Hepatocyte (in vitro differentiated cells): ENCODE measurements at places on chromosomes 4 and X. TPM values are rescaled to one million over a fixed set of nuclear protein-coding genes. Genes with fewer than 3 reads are reported as not detected.

The XK gene
- polyA plus RNA-seq, result 0.07 and 1.2 TPM in 2 replicates

The TENM3 gene
- polyA plus RNA-seq, result 13.7 and 16.1 TPM in 2 replicates

The NIPAL1 gene
- 5.6 and 6.1 TPM in 2 replicates for polyA plus RNA-seq

The RPS6KA6 gene
- polyA plus RNA-seq, result 2.4 and 2.6 TPM in 2 replicates

The HSFX2 gene
- 0.53 and 1.1 TPM in 2 replicates for polyA plus RNA-seq

The ASB12 gene
- polyA plus RNA-seq, result 0.35 and 0.48 TPM in 2 replicates

The FAM193A gene
- 11.4 and 19.0 TPM in 2 replicates for polyA plus RNA-seq

The ODAPH gene
- polyA plus RNA-seq, result 3.2 and 5.8 TPM in 2 replicates

The GYPB gene
- polyA plus RNA-seq, result not detected in 2 replicates

The SH3TC1 gene
- polyA plus RNA-seq, result 30.3 and 41.2 TPM in 2 replicates

The STK32B gene
- 0.51 and 1.00 TPM in 2 replicates for polyA plus RNA-seq

The FLNA gene
- polyA plus RNA-seq, result 468 and 471 TPM in 2 replicates

The WDFY3 gene
- 7.7 and 10.4 TPM in 2 replicates for polyA plus RNA-seq

The VCX2 gene
- not detected in 2 replicates for polyA plus RNA-seq

The EDA gene
- polyA plus RNA-seq, result 4.7 and 8.2 TPM in 2 replicates

The ADH1C gene
- polyA plus RNA-seq, result 3.7 and 4.4 TPM in 2 replicates

The MAP3K15 gene
- 0.21 and 0.48 TPM in 2 replicates for polyA plus RNA-seq

The CPLX1 gene
- polyA plus RNA-seq, result 1.6 and 2.0 TPM in 2 replicates

The MSANTD1 gene
- 0.30 and 0.51 TPM in 2 replicates for polyA plus RNA-seq

The PRSS12 gene
- polyA plus RNA-seq, result 8.2 and 15.4 TPM in 2 replicates

The COL4A5 gene
- polyA plus RNA-seq, result 28.6 and 32.7 TPM in 2 replicates

The DCAF12L1 gene
- polyA plus RNA-seq, result 0.05 and 0.86 TPM in 2 replicates

The KIAA1210 gene
- polyA plus RNA-seq, result not detected in 2 replicates

The TEX11 gene
- polyA plus RNA-seq, result not detected in 2 replicates

The PHEX gene
- polyA plus RNA-seq, result 0.05 and 0.16 TPM in 2 replicates

The EREG gene
- polyA plus RNA-seq, result 4.5 and 5.7 TPM in 2 replicates

GRCh38 chr4:184053434-184053833, 148.3 kb downstream of the STOX2 start:
- DNase-seq, result no peak

DNA sequence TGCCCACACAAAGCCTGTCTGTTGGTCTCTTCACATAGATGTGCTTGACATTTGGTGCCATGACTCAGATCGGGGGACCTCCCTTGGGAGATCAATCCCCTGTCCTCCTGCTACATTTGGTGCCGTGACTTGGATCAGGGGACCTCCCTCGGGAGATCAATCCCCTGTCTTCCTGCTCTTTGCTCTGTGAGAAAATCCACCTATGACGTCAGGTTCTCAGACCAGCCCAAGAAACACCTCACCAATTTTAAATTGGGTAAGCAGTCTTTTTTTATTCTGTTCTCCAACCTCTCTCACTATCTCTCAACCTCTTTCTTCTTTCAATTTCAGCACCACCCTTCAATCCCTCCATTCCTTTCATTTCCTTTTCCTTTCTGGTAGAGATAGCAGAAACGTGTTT, 159.6 kb upstream of the AGTR2 start:
- no peak for DNase-seq

GRCh38 chr4:86448871-86449270, 89.0 kb upstream of the MAPK10 start:
- DNase-seq, result no peak

DNA sequence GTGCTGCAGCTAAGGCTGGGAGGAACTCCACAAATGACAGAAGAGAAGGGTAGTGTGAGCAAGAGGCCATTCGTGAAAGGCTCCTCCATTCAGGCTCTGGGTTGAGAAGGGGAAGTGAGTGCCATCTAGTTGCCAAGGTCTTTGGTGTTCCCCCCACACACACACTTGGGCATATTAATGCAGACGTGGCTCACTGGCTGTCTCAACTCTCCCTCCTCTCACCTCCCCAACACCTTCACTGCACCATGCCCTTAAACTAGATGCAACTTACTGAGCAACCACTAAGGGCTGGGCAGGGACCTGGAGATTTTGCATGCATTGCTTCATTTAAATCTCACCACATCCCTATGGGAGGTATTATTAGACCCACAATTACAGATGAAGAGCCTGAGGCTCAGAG, 8.7 kb downstream of the CLRN2 start:
- no peak for DNase-seq

GRCh38 chrX:69133921-69134542, 31.2 kb downstream of the PJA1 start:
- DNase-seq, result peak; percentile 56

DNA sequence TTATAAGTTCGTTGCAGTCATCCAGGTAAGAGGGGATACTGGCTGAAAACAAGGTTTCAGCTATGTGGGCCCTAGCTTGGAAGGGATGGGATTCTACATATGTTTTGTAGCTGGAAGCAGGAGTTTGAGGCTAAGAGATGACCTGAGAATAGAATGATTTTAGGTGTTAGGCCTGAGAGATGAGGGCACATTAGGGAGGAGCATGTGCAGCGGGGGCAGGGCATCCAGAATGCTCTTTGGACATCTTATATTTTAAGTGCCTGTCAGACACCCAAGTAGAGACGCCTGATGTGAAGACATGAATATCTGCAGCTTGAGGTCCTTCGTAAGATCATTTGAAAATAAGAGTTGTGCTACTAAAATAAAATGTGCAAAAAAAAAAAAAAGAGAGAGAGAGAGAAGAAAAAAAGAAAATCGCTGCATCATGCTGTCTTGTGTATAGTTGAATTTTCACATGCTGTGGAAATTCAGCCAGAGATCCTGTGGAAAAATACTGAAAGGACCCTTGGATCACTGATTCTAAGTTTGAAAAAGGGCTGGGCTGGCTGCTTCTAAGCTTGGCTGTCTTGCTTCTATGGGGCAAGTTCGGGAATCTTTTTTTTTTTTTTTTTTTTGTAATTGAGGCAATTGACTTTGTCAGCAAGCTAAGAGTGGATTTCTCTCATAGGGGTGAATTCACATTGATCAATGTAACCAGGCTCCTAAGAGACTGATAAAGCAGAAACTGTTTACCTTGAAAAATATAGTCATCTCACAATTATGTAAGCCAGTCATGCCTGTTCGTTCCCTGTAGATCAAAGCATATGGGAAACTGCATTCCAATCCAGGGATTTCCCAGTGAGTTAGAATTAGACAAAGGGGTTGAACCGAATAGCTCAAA, 341.0 kb upstream of the GATB start:
- no peak for DNase-seq

DNA sequence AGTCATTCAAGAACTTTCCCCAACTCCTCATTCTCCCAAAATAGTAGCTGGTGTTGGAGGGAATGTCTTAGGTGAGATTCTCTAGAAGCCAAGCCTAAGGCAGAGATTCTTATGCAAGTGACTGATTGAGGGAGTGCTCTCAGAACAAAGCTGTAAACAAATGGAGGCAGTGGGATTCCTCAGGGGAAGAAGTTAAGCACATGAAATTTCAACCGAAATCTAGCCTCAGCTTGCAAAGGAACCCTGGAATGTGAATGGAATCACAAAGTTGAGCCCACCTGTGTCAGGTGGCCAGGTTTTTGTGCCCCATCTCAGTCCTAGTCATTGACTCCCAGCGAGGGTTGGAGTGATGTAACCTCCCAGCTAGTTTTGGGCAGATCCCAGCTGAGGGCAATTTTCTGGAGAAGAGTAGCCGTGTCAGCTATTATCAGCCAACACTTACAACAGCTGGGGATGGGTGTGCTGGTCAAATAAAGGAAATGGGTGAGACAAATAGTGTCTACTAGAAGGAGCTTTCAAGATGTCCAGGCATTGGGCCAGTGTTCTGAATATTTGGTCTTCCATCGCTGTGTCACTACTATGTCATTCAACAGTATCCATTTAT, 29.7 kb upstream of the FGF2 start:
- no peak for DNase-seq

DNA sequence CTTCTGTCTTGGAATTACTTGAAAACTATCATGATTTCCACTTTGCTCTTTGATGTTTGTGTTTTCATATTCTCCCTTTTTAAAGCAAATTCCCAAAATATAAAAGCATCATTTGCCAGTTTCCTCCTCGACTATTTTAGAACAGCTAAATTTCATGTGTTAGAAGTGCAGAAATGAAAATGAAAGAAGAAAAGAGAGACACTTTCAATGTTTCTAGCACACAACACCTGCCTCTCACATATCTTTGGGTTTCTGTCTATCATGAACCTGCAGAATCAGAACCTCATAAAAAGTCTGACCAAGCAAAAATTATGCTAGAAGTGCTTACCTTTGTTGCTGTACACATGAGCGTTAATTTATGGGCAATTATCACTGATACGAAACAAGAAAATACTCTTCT, 1.9 kb upstream of the NEUROG2 start:
- no peak for DNase-seq

- no peak for DNase-seq
Measured at GRCh38 chr4:20017777-20018115, 234.0 kb upstream of the SLIT2 start.

- no peak for DNase-seq
Measured at GRCh38 chrX:7086384-7086783, 61.1 kb upstream of the STS start.

- DNase-seq, result no peak
Measured at GRCh38 chrX:23403849-23404248, 69.2 kb downstream of the PTCHD1 start.

DNA sequence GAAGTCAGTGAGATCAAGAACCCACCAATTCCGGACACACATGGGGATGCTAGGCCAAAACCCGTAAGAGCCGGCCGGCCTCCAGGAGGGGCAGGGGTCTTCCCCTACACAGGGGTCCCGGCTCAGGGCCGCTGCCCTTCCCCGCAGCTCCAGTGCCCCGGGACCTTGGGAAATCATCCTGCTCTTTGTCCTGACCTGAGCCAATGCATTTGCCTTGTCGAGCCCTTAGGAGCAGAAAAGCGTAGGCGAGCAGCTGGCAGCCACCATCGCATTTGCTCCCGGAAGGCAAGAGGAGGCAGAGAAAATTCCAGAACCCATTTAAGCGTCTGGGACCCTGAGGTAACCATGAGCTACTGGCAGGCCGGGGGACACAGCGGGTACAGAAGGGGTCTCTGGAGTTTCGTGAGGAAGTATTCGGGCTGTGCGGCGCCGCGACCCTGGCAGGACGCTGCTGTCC, 7.4 kb upstream of the TNIP2 start:
- DNase-seq, result no peak

DNA sequence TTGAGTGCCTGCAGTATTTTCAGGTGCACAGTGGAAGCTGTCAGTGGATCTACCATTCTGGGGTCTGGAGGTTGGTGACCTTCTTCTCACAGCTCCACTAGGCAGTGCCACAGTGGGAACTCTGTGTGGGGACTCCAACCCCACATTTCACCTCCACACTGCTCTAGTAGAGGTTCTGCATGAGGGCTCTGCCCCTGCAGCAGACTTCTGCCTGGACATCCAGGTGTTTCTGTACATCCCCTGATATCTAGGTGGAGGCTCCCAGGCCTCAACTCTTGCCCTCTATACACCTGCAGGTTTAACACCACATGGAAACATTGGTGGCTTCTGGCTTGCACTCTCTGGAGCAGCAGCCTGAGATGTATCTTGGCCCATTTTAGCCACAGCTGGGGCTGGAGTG, 17.0 kb upstream of the NELFA start:
- no peak for DNase-seq

DNA sequence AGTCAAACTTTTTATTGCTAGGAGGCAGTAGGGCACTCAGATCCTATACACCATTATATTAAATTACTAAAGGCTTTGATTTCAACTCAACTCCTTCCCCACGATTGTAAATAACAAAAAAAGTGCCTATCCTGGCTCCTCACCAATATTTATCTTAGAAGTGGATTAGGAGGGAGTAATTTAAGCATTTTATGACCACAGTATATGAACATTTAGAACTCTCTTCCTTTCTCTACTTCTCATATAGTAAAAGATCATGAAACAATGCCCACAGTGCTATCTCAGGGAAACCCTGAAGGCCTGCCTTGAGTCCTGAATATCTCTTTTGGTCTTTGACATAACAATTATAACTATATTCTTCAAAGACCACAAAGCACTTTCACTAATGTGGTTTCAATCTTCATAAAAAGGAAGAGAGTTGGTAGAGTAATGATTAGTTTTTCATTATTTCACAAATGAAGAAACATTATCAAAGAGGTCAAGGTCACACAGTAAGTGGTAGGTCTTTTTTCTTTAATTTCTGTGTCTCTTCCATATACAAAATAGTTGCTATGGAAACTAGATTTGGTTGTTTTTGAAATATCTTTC, 29.1 kb upstream of the ADH1C start:
- no peak for DNase-seq

DNA sequence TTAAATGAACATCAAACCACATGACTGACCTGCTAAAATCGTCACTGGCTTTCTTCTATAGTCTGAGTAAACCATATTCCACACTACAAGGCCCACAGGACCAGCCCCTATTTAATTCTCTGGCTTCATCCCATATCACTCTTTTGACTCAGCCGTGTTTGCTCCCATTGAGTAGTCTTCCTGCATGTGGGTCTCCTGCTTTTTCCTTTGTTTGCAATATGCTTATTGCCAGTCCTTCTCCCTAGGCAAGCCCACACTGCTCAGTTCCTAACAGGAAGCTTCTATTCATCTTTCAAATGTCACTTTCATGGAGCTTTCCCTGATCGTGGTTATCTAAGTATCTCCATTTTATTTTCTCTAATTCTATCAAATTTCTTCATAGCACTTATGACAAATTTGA, 329.6 kb downstream of the RAPGEF2 start:
- no peak for DNase-seq

- no peak for DNase-seq
Measured at GRCh38 chr4:125303058-125303457, 11.7 kb upstream of the FAT4 start.

GRCh38 chrX:74277846-74278245, 26.1 kb upstream of the ZCCHC13 start:
- DNase-seq, result no peak
